ENCODE measurements at places on chromosomes 16 and 17.
A peak's percentile ranks its signal among the peaks of the same experiment; 100 is the strongest.

GRCh38 chr17:13777003-13777402, 175.3 kb upstream of the HS3ST3A1 start:
- no peak for DNase-seq

GRCh38 chr16:8878523-8878911, 3.6 kb upstream of the LITAFD start:
- peak; percentile 86 for DNase-seq

DNA sequence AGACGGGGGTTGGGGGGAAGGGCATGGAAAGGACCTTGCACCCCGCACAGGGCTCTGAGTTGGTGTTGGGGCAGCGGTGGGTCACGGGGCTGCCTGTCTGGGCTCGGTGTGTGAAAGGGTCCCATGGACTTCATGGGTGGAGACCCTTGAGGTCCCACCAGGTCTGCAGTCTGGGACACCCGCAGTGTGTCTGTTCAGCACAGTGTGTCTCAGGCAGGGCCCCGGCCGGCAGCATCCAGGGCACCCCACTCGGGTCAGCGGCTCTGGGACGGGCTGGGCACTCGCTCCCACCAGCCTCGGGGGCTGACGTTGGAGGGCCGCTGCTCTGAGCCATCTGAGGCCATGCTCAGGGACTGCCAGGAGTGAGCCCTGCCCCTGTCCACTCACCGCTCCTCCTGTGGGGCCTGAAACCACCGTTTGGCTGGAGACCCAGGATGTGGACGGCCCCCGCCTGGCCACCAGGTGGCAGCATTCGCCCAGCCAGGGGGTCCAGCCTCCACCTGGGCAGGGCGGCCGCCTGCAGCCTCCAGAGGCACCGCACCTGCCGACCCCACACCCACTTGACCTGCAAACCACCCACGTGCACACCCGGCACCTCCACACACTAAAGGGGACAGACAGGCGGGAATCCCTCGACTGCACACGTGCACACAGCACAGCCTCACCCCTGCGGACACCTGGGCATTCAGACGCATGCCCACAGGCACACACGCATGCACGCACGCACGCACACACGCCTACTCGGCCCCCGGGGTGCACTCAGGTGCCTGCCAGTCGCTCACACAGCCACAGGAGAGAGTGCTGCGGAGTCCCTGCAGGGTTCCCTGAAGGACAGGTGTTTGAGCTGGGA, 10.1 kb upstream of the ZFPM1 start:
- DNase-seq, result peak; percentile 96

DNA sequence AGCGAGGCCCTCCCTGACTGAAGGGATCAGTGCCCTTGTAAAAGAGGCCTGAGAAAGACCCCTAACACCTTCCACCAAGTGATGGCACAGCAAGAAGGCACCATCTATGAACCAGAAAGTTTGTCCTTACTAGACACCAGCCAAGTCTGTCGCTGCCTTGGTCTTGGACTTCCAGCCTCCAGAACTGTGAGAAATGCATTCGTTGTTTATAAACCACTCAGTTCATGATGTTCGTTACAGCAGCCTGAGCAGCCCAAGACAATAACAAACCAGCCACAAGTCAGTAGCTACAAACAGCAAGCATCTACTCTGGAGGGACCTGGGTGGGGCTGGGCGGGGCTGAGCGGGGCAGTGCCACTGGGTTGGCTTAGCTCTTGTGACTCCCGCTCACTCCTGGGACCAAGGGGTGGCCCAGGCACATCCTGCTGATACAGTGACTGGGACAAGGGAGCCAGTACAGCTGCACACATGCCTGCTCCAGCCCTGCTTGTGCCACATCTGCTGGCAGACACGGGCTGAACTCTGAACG, 234.9 kb downstream of the IRF8 start:
- DNase-seq, result no peak

DNA sequence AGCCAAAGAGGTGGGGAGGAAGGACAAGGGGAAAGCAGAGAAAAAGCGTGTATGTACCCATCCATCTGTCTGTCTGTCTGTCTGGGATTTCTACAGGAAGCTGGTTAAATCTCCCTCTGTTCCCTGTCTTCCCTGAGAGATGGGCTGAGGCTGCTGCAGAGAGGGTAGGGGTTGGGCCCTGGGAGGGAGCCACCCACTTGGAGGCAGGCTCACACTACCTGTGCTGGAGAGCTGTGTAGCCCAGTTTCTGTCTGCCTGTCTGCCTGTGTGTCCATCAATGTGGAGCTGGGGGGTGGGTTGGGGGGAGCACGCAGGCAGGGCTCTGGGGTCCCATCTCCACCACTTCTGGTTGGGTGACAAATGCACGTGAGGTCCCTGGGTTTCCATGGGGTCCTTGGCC, 18.6 kb upstream of the C17orf113 start:
- no peak for DNase-seq

GRCh38 chr17:33435721-33436301, 142.7 kb upstream of the ASIC2 start:
- DNase-seq, result no peak

DNA sequence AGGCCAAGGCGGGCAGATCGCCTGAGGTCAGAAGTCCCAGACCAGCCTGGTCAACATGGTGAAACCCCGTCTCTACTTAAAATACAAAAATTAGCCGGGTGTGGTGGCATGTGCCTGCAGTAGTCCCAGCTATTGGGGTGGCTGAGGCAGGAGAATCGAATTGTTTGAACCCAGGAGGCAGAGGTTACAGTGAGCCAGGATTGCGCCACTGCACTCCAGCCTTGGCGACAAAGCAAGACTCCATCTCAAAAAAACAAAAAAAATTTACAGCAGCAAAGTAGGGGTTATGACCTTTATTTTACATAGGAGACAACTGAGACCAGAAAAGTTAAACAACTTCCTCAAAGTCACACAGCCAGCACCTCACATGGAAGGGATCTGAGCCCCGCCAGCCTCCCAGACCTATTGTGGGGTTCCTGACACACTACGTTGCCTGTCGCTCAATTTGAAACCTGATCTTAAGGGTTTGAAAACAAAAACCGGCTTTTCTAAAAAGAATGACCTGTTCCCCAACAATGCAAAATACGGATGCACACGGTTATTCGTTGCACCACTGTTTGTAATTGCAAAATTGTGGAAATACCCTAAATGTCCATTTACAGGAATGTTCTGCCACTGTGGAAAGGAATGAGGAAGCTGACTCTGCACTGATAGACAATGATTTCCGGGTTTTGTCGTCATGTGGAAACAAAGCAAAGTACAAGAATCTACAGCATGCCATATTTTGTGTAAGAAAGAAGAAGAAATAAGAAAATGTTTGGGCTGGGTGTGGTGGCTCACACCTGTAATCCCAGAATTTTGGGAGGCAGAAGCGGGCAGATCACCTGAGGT, 77.2 kb downstream of the CNGB1 start:
- no peak for DNase-seq

DNA sequence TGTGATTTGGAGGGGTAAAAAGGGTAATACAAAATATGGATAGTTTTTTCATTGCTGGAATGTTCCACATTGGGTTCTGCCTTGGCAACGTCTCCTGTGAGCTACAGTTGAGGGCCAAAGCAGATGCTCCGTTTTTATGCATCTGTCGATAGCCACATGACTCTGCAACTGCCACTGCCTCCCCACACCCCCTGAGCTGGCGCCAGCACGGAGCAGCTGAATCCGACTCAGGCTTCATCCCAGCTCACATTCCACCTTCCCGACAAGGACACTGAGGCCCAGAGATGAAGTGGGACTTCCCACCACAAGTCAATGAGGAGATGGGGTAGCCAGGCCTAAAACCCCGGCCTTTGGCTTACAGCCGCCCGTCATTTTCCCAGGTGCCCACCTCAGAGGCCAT, 334.1 kb downstream of the CDH13 start:
- DNase-seq, result no peak

DNA sequence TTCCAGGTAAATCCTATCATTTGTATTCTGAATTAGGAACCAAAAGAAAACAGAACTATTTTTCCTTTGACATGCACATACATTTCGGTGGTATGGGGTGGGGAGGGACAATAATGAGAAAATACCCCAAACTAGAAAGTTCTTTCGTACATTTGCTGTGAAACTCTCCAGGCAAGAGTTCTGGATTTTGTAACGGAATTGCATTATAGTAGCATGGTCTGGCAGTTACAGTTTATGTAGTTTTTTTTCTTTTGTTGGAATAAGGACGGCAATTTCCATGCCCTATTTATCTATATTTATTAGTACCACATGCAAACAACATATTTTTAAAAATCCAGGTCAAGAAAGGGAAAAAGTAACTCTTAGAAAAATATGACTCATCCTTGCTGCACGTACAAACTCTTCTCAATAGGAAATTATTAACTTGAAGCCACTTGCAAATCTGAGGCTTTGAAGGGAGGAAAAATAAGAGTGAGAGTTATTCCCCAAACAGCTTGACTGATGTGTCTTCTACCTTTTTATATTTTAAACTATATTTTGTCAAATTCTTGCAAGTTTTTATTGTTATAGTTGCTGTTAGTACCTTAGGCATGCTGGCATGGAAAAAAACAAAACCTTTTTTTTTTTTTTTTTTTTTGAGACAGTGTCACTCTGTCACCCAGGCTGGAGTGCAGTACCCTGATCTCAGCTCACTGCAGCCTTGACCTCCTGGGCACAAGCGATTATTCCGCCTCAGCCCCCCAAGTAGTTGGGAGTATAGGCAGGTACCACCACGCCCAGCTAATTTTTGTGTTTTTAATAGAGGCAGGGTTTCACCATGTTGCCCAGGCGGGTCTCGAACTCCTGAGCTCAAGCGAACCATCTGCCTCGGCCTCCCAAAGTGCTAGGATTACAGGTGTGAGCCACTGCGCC, 69.3 kb downstream of the WWP2 start:
- DNase-seq, result no peak

- DNase-seq, result peak; percentile 12
Measured at GRCh38 chr17:44466339-44466738, 36.9 kb downstream of the GPATCH8 start.

DNA sequence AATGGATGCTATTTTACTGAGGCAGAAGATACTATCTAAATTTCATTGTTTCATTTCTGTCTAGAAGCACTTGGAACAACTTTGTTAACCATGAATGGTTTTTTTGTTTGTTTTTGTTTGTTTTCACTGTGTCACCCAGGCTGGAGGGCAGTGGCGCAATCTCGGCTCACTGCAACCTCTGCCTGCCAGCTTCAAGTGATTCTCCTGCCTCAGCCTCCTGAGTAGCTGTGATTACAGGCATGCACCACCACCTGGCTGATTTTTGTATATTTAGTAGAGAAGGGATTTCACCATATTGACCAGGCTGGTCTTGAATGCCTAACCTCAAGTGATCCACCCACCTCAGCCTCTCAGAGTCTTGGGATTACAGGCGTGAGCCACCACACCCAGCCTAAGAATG, 40.5 kb downstream of the ABHD15 start:
- DNase-seq, result no peak

GRCh38 chr16:47722046-47722445, 260.9 kb downstream of the PHKB start:
- no peak for DNase-seq

DNA sequence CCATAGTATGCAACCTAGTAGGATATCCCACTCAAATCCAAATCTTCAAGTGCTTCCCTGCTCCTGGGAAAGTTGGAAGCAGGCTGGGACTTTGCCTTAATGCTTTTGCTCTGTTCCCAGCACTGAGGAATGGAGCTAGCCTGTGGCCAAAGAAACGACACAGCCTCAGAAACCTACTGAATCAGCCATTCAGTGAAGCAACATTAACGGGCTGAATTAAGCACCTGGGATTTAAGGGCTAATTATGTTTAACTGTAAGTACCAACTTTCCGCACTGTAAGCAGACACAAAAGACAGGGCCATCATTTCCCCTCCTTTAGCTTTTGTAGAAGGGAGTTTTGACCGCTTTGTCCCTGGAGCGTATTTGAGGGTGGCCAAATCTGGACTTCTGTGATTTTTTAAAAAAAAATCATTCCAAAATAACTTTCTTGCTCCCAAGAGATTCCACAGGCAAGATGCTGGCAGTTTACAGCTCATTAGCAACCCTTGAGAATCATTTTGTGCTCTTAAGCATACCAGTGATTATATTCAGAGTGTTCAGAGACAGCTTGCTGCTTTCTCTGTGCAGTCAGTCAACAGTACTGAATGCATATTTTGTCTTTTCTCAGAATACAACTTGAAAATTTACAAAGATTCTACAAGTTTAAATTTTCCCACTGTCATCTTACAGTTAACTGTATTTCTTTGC, 17.6 kb upstream of the NOL11 start:
- DNase-seq, result no peak

Data from hepatic stellate cell (primary cell).